ENCODE measurements at places on chromosomes 11 and 22.

- DNase-seq, result no peak
These were observed 42.2 kb downstream of the MACROD1 start for GRCh38 chr11:64123679-64124078.

DNA sequence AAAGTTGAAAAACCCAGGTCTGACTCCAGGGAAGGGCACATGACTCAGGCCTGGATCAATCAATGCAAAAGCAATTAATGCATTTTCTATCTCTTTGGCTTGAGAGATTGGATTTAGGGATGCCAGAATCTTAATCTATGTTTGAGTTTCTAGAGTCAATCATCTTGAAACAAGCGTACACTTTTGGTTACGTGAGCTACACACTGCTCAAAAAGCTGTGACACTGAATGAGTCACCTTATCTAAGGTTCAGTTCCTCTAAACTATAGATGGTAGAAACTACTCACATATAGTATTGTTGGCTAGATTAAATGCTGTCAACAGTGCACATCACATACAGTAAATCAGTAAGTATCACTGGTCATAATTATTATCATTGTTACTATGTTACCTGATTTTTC is 24.2 kb downstream of the MRE11 start:
- DNase-seq, result no peak

- DNase-seq, result no peak
These were observed 6.4 kb upstream of the TP53I11 start for GRCh38 chr11:44957040-44957515.

DNA sequence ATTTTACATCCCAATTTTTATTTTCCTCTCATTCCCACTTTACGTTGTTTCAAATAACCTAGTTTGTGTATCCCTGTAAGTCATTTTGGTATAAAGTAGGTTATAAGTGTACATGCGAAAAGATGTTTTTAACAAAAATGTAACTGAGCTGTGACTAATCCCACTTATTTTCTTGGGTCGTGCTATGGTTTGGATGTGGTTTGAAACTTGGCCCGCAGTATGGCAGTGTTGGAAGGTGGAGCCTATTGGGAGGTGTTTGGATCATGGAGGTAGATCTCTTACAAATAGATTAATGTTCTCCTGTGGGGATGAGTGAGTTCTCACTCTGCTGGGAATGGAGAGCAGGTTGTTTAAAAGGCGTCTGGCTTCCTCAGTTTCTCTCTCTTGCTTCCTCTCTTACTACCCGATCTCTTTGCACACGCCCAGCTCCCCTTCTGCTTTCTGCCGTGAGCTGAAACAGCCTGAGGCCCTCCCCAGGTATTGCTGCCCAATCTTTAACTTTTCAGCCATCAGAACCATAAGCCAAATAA is 7.2 kb downstream of the RPL27A start:
- no peak for DNase-seq

DNA sequence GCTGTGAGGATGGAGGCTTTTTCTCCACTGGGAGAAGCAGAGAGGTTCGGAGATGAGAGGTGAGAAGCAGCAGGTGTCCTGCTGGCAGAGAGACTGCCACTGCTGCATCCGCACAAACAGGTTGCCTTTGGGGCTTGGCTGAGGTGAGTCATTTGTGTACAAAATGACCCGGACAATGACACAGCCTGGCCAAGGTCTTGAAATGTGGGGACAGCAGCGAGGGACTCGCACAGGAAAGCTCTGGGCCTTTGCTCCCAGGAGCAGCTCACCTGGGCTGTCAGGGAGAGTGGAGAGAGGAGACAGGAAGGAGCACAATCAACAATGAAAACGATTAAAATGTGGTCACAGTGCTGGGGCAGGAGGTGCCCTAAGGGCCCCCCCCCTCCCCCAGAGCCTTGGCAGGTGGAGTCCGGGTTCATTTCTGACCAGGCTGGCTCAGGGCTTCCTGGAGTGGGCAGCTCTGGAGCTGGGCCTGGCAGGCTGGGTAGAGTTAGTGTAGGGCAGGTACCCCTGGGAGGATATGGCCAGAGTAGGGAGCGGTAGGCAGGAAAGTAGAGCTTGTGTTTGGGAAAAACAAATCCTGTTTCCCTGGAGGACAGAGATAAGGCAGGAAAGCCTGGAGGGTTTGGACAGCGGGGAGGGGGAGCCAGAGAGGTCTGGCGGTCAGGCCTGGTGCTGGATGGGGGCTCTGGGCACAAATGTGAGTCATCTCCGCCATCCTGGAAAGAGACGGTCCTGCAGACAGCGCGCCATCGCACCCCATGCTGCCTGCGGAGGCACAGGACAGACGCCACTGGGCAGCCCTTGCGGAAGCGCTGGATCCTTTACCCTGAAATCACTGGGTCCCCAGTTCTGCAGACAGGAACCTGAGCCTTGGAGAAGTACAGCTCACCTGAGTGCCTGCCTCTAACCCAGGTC is 37.8 kb upstream of the CELSR1 start:
- no peak for DNase-seq

- DNase-seq, result no peak
These were observed 16.0 kb upstream of the MIF start for GRCh38 chr22:23878219-23878618.
